ENCODE measurements at places on chromosomes 13 and 19.

GRCh38 chr19:18785179-18786124 is 5.7 kb downstream of the COMP start:
- DNase-seq = no peak

DNA sequence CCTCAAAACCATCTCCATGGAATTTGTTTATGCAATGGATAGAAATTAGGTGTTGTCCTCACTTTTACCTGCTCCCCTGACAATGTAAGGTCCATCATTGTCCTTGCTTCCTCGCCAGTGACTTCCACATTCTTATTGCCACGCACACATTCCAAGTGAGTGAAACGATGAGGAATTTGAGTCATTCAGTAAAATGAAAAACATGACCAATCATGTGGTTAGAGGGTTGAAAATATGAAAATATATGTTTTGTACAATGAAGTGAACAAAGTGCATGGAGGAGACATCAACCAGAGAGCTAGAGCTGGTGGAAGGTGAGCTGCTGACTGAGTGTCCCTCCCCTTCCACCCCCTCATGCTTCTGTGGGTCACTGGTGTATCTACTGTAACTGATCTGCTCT is 91.7 kb downstream of the ATP8A2 start:
- DNase-seq = no peak

DNA sequence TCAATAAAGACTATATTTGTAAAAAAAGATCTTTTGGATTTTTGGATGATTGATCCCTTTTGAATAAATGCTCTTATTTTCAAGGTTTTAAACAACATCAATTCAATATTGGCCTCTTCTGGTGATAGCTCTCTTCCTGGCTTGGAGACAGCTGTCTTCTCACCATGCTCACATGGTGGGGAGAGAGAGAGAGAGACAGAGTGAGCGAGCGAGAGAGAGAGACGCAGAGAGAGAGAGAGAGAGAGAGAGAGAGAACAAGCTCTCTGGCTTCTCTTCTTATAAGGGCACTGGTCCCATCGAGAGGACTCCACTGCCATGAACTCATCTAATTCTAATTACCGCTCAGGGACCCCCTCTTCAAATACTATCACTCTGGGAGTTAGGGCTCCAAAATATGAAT is 32.1 kb upstream of the FARP1 start:
- DNase-seq = no peak

GRCh38 chr13:111923439-111923838 is 143.5 kb upstream of the SOX1 start:
- DNase-seq = no peak

Measured in AG09309 (cell line).